ENCODE measurements at places on chromosomes 6 and 20.

DNA sequence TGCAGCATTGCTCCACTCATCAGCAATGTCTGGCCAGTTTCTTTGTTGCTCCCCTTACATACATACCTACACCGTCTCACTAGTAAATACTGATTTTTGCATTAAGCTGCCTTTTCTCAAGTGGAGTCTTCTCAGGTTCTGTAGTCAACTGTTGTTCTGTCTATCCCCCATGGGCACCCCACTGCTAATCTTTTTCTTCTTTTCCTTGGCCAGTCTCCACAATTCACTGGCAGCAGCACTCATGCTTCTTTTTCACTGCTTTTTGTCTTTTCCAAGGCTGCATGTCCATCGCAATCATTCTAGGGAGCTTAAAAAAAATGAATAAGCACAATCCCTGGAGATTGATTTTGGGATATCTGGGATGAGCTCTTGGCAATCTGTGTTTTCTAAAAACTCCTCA lies 10.3 kb upstream of the ERVFRD-1 start:
- DNase-seq, result no peak

GRCh38 chr6:166626177-166627032 lies 646 bp downstream of the RPS6KA2 start:
- peak; percentile 74 for DNase-seq

DNA sequence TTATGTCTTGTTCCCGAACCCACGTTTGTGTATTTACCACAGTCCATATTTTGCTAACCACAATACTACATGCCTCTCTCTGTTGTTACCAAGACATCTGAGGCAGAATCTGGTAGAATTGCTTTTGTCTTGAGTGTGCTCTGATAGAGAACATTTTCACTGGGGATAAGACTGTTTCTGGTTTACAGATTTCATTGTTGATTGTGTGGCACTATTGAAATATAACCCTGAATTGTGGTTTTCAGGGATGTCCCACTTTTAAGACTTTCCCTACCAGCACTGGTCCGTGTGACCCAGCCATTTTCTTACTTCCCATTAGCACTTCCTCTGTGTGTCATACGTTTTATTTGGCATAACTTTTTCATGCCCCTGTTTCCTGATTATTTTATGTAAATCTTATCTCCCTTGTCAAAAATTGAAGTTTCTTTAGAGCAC lies 12.2 kb downstream of the NCOA7 start:
- DNase-seq, result no peak

DNA sequence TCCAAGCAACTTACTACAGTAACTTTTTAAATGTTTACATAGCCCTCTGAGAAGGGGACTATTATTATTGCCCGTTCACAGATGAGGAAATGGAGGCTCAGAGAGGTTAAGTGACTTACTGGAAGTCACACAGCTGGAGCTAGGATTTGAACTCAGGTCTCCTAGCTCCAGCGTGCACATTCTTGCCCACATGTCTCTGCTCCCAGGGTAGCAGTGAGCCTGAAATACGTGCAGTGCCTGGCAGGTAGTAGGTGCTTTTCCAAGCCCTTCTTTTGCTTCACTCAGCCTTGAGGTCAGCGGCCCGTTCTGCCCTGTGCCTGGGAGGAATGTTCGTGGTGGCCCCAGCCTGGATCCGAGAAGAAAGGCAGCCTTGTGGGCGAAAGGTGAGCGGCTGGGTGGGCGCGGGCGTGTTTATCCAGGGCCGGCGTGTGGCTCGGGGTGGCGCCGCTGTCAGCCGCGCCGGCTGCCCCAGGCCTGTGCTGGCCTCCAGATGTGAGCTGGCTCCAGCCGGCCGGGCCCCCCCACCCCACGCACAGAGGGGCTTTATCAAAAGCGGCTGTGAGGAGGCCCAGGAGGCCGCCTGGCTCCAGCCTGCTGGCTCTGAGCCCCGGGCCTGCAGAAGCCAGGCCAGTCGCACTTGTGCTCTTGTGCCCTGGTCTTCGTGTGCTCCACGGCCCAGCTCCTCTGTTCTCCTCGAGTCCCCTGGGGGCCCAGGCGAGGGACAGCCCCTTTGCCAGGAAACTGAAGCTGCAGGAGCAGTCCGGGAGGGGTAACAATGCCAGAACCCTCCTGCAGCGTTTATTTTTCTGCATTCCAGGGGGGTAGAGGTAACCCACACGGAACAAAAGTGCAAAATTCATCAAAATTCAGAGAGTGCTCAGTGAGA lies 58.1 kb downstream of the UBE2V1 start:
- DNase-seq, result peak; percentile 73

DNA sequence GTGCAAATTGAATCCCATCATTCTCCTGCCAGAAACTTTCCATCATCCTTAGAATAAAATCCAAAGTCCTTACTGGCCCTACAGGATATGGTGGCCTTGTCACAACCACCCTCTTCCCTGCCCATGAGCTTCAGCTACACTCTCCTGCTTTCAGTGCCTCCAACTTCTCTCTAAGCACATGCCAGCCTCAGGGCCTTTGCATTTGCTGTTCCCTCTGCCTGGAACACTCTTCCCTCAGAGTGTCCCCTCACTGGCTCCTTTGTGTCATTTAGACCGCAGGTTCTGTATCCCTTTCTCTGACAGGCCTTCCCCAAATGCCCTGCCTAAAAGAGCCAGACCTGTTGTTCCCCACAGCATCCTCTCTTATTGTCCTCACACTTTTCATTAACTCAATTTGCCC lies 18.2 kb downstream of the HCK start:
- DNase-seq, result no peak

DNA sequence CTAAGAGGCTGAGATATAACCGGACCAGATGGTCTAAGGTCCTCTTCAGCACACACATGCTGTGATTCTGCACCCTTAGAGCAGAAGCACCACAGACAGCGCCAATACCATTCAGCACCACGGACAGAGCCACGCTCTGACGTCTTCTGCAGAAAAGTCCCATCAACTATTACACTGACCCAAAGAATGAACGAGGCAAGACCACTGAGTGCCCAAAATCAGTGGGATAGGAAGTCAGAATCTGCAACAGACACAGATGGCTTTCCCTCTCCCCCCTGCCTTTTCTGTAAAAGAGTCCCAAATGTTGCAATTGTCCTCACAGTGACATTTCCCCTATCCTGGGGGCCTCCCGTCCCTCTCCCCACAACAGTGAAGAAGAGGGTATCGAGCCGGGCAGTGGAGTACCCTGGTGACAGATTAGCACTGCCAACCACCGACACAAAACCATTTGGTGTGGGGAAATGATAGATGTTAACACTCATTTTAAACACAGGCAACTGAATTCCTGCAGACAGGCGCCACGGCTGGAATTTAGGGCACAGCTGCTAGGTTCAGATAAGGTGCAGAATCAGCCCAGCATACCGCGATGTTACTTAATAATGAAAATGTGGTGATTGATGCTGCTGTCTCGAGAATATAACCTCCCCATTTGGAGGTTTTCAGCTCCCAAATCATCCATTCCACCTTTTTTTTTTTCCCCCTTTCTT lies 66.6 kb upstream of the CTNNBL1 start:
- no peak for DNase-seq
